ENCODE measurements at places on chromosomes 1 and 21.

GRCh38 chr21:43593078-43593477 lies 66.2 kb downstream of the HSF2BP start:
- DNase-seq = no peak

GRCh38 chr1:40692429-40692895 lies 958 bp downstream of the NFYC start:
- peak; percentile 71 for DNase-seq

- DNase-seq = no peak
These were observed 29.4 kb upstream of the EPS8L3 start for GRCh38 chr1:109793089-109793485.

DNA sequence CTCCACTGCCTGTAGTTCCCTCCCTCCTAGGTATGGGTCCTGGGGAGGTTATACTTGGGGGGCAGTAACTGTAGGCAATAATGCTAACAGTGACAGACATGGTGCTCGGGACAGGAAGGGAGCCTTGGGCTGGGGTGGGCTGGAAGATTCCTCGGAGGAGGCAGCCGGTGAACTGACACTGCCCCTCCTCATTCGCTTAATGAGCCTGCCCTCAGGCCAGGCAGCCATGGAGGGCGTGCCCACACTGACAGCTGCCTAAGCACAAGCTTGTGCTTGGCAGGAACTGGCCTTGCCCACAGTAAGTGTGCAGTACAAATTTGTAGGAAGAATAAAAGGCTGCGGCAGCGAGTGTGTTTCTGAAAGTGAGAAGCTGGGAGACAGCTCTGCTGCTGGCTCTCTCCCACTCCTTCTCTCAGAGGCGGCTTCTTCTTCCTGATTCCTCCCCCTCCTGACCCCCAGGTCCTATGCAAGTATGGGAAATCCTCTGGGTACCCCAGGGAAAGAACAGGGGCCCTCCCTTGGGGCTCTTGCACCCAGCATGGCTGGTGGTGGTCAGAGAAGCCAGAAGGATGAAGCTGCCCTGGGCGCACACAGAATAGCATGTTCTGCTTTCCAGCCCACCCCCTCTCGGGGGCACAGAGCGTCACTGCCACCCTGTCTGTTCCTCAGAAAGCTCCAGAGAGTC lies 23.6 kb downstream of the OPTC start:
- DNase-seq = no peak

DNA sequence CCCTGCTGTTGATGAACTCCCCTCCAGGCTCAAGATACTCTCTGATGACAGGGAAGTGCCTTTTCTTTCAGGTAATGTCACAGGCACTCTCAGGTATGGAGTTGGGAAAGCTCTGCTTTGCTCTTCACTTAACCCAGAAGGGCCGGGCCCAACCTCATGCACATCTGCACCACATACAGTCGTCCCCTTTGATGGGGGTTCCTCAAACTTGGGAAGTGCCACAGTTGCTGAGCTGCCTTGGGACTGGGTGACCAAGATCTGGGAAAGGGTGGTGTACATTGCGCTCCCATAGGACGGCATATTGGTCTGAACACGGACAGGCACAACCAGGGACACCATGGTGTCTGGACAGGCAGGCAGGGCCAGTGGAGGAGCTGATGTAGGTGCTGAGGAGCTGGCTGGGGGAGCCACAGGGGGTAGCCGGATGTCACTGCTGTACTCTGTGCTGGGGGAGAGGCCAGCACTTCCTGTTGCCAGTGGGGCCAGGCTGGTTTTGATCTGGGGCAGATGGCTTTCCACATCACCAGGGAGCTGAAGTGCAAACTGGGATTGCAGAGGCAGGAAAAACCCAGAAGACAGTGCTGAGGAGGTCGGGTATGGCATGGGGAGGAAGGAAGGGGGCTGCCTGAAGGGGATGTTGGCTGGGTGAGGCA lies 96.2 kb upstream of the EDN2 start:
- no peak for DNase-seq

DNA sequence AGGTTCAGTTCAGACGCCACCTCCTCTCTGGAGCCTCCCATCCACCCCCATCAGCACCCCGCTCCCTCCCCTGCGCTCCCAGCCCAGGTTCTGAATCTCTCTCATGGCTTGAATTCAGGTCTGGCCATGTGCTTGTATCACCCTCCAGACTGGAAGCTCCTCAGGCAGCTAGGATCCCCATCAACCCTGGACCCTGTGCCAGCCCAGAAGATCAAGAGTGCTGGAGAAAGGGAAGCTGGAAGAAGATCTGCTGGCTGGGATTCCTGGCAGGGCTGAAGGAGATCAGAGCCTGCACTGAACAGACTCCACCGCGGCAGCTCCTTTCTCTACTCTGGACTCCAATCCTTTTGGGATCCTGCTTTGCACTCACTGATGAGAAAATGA lies 11.7 kb upstream of the TINAGL1 start:
- DNase-seq = no peak

DNA sequence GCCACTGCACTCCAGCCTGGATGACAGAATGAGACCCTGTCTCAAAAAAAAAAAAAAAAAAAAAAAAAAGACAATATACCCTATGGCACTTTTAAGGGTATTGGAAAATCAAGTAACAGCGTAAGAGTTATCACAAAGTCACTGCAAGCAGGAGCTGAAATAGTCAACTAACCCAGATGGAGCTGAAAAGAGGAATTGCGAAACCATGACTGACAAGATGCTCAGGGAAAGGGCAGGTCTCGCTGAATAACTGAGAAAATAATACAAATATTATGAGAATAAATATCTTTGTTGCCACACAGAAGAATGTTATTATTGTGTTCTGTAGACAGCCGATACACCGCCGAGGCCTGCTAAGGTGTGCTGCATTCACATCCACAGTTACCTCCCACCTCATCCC lies 17.8 kb downstream of the HLCS start:
- DNase-seq = no peak

DNA sequence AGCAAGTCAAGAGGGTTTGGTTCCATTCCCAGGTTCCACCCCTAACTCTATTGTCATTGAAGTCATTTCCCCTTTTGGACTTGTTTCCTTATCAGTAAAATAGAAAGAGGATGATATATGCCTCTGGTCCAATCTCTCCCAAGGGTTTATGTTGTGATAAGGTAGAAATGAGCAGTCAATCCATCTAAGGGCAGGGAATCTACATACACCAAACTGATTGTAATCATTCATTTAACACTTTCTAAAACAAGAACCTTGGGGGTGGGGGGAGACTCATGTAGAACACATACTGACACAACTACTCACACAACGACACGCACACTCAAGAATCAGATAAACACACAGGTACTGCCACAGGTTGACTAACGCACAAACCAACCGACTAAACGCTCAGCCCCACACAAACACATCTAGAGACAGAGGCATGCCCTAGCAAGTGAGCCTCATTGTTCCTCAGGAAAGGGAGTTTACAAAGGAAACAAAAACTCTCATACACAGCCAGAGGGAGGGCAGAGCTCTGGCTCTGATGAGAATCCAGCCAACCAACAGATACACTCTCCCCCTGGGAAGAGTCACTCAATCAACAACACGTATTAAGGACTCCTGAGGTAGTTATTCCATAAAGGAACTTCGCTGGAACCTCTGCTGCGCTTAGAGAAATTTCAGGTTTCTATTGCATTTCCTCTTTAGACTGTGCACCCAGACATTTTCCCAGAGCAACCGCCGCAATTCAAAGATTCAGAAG lies 1.0 kb downstream of the F11R start:
- no peak for DNase-seq

Measured in globus pallidus (tissue), 1 donor.